GM23248 (cell line): ENCODE measurements at places on chromosomes 6 and 20.

DNA sequence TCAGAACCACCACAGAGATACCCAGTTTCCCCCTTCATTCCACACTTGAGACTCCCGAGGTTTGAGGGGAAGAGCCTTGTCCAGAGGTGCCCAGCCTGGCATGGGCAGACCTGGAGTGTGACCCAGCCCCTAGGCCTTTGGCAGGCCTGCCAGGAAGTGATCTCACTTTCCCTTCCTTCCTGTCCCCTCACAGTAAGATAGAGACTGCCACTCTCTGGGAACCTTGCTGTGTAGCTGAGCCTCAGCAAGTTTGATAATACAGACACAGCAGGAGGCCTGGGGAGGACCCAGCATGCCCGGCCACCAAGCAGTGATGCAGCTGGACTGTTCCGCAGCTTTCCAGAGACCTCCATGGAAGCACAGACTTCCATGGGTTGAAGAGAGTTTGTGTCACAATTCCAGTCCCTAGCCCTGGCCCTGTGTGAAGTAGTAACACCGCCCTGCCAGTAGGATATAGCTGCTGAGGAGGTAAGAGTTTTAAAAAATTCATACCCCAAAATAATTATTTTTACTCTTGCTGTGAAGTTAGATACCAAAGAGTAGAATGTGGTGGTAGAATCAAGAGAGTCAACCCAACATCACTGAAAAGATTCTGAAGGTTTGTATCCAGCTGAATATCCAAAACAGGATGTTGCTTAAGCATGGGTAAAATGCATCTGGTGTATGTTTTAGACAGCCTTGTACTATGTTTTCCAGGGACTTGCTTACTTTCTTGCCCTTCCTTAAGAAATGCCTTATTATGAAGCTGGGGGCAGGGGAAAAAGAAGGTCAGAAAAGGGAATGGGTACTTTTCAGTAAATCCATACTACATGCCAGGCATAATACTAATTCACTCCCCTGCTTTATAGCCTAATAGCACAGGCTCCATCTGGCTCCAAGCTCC is 16.3 kb downstream of the PKIG start:
- no peak for DNase-seq

DNA sequence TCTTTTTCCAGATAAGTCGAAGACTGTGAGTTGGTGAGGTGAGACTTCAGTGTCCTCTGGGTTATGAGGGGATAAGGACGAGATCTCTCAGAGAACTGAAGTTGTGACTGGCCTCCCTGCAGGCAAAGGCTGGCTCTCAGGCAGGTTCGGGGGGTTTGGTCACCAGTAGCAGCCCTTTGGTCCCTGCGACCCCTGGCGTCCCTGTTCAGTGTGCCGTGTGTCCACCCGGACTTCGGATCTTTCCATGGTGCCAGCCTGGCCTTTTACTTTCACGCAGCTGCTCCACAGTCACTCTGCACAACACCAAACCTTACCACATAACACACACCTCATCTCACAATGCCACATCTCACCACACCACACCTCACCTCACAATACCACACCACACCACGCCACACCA is 131.9 kb downstream of the ERMARD start:
- DNase-seq: no peak

DNA sequence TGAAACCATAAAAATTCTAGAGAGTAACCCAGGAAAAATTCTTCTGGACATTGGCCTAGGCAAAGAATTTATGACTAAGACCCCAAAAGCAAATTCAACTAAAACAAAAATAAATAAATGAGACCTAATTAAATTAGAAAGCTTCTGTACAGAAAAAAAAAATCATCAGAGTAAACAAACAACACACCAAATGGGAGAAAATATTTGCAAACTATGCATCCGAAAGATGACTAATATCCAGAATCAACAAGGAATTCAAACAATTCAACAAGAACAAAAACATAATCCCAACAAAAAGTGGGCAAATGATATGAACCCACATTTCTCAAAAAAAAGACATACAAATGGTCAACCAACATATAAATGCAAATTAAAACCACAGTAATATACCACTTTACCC is 242.6 kb upstream of the CDYL start:
- DNase-seq: no peak

DNA sequence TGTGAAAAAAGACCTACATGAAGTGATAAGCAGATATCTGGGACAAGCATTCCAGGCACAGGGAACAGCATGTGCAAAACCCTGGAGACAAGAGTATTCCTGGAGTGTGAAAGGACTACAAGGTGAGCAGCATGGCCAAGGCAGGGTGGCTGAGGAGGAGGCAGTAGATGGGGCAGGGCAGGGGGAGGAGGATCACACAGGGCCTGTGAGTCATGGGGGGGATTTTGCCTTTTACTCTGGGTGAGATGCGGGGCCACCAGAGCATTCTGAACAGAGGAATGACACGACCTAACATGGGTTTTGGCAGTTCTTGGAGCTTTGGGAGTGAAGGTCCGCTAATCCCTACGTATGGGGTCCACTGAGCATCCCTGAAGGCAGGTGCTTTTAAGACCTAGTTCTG is 69.8 kb upstream of the CCN6 start:
- no peak for DNase-seq

DNA sequence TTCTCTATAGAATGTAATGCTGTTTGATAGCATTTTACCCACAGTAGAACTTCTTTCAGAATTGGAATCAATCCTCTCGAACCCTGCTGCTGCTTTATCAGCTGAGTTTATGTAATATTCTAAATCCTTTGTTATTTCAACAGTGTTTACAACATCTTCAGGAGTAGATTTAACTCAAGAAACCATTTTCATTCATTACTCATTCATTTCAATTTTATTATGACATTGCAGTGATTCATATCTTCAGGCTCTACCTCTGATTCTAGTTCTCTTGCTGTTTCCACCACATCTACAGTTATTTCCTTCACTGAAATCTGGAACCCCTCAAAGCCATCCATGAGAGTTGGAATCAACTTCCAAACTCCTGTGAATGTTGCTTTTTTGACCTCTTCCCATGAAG is 93.7 kb downstream of the ZFAND3 start:
- peak; percentile 51 for DNase-seq
